Esophagus squamous epithelium (tissue), 5 donors: ENCODE measurements at places on chromosomes 11 and 22. TPM values are rescaled to one million over a fixed set of nuclear protein-coding genes. Genes with fewer than 3 reads are reported as not detected.

DNA sequence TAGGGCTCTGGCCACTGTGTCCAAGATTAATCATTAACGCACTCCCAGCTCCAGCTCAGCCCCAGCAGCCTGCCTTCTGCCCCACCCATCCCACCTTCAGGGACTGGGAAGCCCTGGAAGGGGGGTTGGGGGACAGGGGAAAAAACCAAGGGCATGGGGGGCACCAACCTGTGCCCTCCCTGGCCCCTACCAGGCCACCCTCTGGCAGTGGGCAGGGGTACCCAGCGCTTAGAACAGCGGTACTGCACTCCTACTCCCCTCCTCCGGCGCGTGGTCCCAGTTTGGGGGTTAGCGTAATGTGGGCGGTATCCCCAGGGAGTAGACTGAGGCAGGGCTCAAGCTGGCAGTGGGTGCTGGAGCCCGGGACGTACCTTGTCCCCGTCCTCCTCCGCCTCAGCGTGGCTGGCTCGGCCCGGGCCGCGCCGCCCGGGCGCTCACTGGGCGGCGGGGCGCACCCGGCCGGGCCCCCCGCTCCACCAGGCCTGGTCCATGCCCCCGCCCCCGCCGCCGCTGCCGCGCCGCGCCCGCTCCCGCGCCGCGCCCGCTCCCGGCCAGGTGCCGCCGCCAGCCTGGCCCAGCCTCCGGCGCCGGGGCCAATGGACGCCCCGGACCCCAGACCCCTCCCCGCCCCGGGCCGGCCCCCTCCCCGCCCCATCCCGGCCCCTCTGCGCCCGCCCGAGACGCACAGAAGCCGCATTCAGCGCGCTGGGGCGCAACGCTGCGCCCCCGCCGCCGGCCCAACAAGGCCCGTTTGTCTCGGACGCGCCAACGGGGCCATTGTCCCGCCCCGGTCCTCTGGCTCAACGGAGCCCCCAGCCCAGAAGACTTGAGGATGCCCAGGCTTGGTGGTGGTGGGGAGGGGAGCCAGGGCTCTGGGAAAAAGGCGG is at the start of gene GAL3ST1:
Gene GAL3ST1 (minus strand): TSS at position 571 of the 887 bp plus-strand sequence. CDS start 17,273 bp downstream, outside the sequence.
- DNase-seq = no peak

- no peak for DNase-seq
Observed at GRCh38 chr22:32649515-32650200, 151.8 kb upstream of the TIMP3 start.

GRCh38 chr11:64458997-64459396 is 100.0 kb downstream of the RPS6KA4 start:
- DNase-seq = no peak

- no peak for DNase-seq
Observed at GRCh38 chr11:31805037-31805628, 6.0 kb downstream of the PAX6 start.

- no peak for DNase-seq
Observed at GRCh38 chr11:76604626-76605241, 65.8 kb downstream of the LRRC32 start.

DNA sequence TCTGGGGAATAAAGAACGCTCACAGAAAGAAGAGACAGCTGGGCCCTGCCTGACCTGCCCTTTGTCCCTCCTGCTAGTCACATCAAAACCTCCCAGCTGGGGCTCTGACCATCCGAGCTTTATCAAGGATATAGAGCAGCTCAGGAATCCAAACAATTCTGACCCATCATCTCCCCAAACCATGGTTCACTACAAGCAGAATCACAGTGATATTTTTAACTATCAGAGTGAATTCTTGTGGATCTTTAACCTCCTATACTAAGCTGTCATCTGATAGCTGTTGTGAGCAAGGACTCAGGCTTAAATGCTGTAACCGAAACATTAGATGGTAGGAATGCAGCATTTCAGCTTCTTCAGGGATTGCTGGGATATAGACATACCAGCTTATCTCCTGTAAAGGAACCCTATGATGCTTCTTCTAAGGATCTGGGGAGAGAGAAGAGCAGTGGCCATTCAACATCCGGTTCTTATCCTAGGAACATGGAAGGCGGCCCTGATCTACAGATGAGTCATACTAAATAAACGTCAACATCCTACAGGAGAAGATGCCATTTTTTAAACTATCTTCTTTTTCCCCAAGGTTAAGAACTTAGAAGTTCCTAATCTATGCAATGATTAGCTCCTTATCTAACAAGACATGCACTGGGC is 84.7 kb upstream of the AKIP1 start:
- no peak for DNase-seq

DNA sequence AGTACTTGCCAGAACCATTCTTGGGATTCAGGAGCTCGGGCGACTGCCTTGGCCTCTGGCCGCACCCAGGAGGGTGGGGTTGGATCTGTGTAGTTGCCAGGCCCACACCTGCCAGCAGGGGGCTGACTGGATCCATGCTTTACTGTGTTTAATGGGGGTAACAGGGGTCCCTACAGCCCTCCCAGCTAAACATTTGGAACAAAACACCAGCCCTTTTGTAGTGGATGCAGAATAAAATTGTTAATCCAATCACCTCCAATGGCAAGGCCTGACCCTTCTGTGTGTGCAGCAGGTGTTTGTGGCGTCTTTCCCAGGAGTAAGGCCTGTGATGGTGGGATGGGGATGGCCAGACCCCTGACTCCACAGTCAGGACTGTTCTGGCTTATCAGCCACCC is 22.5 kb downstream of the SUN2 start:
- DNase-seq = no peak

BARX2 gene
- 45.2 TPM for total RNA-seq
